ENCODE measurements at places on chromosomes 6 and 20.

DNA sequence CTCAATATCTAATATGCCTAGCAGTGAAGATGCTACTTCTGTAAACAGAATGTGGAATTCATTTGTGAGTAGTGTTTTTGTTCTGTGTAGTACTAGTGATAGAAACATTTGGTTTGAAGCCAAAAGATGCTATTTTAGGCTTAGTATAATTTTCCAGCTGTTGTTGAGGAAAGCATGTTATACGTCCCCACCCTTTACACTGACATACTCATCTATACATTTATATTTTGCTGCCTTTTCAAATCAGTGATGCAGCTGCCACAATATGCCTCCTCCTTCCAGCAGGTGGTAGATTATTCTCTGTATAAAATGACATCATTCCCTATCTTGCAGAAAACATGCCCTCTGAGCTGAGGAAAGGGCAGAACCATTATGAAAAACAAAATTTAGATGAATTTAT lies 1217.6 kb upstream of the GJE1 start:
- no peak for DNase-seq

DNA sequence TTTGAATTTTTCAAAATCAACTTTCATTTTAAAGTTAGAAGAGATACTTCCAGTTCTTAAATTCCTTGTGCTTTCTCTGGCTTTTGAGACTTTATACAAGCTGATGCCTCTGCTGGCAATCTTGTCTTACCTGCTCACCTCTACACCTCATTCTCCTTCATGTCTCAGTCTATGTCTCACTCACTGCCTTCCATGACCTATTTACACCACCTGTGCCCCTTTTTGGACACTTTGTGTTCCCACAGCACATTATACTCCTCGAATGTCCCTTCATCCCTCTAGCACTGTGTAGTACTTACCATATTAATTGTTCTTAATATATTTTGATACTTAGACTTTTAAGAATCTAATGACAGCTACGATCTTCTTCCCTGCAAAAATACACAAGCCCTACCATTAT lies 15.3 kb downstream of the PHIP start:
- no peak for DNase-seq

- no peak for DNase-seq
Measured at GRCh38 chr6:5898563-5898962, 108.2 kb downstream of the NRN1 start.

- peak; percentile 75 for DNase-seq
Measured at GRCh38 chr20:63183422-63184146, 32.3 kb downstream of the YTHDF1 start.

DNA sequence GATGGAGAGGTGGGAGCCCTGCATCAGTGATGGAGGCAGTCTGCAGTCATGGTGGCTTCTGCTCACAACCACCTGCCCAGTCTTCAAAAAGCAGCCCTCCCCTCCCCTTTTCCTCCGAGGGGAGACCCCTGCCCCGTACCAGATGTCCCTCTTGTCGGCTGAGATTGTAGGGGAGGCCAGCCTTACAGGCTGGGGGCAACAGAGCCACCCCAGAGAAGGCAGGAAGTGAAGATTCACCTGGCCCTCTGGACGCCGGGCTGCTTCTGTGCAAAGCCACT lies 4.5 kb downstream of the TNFRSF6B start:
- DNase-seq: peak; percentile 1

DNA sequence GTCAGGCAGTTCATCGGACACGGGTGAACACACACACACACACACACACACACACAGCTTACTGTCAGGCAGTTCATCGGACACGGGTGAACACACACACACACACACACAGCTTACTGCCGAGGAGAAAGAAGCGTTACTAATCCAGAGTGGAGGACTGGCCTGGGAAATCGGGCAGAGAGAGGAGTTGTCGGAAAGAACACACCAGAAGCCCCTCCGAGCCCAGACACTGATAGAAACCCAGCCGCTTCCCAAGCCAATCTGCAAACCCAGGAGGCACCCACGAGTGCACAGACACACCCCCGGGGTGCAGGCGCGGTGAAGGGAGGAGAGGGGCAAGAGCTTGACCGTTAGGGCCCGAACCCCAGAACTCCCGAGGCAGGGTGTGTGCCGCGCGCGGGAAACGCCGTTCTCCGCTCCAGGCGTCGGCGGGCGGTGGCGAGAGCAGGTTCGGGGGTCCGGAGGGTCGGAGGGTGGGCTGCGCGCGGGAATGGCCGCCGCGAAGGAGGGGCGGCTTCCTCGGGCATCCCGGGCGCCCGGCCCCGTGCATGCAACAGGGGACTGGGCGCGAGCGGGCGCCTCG lies 636 bp downstream of the ELOVL2 start:
- DNase-seq: peak; percentile 26

DNA sequence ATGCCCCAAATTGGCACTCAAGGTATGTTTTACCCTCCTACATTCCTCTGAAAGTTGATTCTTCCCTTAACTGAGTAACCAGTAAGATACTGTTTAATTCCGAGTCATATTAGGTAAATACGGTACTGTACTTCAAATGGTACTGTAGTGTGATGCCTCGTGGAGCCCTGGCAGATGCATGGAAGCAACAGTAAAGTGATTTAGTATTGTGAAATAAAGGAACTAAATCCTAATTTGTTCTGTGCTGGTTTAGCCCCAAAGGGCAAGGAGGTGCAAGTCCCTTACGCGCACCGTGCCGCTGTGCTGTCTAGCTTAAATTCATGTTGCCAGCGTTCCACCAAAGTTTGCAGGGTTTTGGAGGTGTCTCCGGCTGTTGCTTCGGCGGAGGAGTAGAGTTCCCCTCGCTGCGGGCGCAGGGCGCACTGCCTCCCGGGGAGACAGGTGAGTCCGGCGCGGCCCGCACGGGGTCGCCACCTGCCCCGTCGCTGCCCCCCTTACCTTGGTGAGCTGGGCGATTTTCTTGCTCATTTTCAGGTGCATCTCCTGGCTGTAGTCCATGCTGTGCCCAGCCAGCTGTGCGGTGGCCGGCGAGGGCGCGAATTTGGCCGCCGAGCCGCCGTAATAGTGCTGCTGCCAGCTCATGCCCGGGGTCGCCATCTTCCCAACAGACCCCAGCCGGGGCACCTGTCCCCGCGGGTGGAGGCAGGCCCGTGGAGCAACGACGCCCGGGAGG lies 655 bp downstream of the FAM184A start:
- peak; percentile 57 for DNase-seq

DNA sequence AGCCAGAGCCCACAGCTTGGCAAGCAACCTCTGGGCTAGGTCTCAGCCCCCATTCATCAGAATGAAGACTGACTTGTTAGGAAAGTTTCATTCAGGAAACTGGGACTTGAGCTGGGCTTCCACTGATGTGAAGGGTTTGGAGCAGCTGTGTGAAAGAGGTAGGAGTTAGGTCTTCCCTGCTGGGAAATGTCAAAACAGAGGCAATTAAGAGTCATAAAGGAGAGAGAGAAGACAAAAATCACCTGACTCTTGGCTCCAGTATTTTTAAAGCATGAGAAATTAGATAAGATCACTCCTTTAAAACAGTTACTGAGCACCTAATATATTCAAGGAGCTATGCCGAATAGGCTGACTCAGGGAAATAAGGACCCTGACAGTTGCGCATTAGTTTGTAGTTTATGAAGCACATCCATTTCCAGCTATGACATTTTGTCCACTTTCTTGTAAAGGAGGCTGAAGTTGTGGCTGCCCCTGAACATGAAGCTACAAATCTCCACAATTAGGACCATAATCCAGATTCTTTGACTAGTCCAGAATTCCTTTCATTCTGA lies 3.9 kb upstream of the TRIM40 start:
- no peak for DNase-seq

DNA sequence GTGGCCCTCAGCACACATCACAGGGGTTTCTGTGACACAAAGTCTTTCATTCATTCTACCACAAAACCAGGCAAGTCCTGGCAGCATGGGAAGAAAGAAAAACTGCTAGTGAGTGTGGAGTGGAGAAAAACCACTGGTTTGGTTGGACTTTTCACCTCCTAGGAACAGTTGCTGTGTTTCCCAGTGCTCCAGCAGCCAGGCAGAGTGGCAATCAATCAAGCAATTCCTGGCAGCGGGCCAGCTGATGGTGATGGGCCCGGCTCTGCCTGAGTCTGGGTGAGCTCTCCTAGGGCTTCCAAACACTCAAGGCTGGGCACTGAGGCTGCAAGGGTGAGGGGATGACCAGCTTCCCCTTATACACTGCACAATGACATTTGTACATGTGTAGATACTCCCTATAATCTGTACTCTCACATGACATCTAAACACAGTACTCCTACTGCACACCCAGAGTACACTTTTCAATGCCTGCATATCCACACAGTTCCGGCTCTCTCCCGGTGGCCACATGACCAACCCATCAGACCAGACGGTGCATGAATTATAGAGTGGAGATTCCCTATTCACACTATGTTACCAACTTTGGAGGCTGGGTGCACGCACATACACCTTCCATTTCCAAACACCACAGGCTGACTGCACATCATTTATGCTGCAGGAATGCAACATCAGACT lies 156.6 kb downstream of the UNC5CL start:
- DNase-seq: peak; percentile 16

DNA sequence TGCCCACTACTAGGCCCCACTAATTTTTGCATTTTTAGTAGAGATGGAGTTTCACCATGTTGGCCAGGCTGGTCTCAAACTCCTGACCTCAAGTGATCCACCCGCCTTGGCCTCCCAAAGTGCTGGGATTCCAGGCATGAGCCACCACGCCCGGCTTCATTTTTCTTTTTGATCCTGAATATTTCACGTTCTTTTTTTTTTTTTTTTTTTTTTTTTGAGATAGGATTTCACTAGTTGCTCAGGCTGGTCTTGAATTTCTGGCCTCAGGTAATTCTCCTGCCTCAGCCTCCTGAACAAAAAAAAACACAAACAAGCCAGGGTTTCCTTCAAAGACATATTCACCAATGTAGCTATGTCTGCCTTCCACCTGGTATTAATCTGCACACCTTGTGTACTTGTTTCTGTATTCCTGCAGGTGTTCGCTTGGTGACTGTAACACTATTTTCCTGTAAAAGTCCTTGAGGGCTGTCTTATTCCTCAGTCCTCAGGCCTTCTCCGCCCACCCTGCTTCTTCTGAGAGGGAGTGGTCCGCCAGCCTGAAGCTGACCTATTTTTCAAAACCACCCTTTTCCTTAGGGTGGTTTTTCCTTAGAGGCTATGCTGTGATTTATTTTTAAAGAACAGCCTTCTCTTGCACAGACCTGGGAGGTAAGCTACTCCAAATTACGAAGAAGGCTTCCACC lies 36.1 kb upstream of the PNRC1 start:
- peak; percentile 32 for DNase-seq

DNA sequence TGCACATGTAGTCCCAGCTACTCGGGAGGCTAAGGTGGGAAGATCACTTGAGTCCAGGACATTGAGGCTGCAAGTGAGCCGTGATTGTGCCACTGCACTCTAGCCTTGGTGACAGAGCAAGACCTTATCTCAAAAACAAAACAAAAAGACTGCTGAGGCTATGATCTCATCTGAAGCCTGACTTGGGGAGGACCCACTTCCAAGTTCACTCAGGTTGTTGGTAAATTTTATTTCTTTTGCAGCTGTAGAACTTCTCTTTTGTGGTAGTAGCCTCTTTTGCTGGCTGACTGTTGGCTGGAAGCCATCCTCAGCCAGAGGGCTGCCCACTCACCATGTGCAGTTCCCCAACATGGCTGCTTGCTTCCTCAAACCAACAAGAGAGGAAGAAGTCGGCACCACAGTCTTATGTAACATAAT lies 36.8 kb upstream of the ME1 start:
- no peak for DNase-seq

- no peak for DNase-seq
Measured at GRCh38 chr20:58762120-58762519, 69.5 kb downstream of the NPEPL1 start.

DNA sequence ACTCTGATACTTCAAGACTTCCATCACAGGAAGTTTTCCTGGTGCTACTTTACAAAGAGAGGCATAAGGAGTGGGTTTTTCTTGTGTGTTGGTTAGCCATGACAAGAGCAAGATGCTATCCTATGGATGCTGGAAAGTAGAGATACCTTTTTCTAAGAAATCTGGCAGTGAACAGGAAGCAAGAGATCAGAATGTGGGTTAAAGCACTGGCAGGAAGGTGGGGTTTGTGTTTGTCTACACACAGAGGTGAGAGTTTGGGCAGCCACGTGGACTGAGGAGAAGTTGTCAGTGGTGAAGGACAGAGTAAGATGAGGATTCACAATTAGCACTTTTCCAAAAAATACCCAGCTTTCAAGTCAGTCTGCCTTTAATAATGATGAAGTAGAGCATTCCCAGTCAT lies 17.9 kb downstream of the SLC2A12 start:
- no peak for DNase-seq

DNA sequence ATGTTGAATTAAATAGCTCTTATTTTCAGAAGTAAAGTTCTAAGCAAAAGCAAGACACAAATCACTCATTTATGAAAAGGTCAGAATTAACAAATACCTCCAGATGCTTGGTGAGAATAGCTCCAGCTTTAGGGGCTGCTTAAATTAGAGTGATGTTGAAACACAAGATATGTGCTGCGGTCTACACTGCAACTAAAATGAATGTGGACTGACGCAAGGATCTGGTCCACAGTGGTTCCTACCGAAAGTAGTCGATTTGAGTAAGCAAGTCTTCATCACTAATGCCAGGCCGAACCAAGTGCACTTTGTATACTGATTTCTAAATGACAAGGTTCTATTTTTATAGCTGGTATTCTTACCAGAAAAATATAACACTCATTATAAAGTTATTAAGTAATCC lies 96.3 kb downstream of the PRDM1 start:
- no peak for DNase-seq

GRCh38 chr20:58824843-58825242 lies 25.9 kb downstream of the GNAS-AS1 start:
- no peak for DNase-seq

DNA sequence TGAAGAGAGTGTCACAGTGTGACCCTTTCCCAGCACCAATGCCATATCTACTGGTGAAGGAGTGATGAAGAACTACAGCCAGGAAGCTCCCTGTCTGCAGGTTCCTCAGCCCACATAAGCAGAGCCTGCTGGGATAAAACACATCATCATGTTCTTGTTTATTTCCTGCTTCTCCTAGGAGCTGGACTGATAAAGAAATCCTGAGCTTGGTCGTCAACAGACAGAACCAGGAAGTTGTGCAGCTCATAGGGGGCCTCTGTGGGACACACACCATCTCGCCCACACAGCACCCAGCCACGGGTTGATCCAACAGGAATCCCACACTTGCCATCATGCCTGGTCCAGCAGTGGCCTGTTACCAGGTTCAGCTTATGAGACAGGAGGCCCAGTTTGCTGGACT lies 2.8 kb upstream of the CSTL1 start:
- DNase-seq: no peak

DNA sequence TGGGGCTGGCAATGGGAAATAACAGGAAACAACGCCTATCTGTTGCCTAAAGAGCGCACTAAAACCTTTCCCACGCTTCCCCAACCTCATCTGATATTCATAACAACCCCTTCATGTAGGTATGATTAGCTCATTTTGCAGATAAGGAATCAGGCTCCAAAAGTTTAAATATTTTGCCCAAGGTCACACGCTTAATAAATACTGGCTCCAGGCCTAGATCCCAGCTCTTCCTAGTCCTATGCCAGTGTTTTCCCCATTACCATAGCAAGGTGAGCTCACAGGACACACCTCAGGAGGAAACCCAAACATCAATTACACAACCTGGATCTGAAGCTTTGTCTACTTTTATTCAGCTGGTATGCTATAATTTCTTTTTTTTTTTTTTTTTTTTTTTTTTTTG lies 19.6 kb downstream of the MBOAT1 start:
- no peak for DNase-seq

All from ELF-1 (cell line).